Right lung (tissue), 10 donors: ENCODE measurements at places on chromosomes 2 and 18. TPM values are rescaled to one million over a fixed set of nuclear protein-coding genes. Genes with fewer than 3 reads are reported as not detected.

Gene KHK
- polyA plus RNA-seq = 4.2 TPM

Gene CACNB4
- polyA plus RNA-seq = 5.8 TPM

Gene TBR1
- polyA plus RNA-seq = not detected

Gene ACMSD
- 0.78 TPM for polyA plus RNA-seq

- peak; percentile 28 for DNase-seq
These were observed 621 bp upstream of the KCNS3 start for GRCh38 chr2:17877811-17878280.
